ENCODE measurements at places on chromosomes 1 and 21.

DNA sequence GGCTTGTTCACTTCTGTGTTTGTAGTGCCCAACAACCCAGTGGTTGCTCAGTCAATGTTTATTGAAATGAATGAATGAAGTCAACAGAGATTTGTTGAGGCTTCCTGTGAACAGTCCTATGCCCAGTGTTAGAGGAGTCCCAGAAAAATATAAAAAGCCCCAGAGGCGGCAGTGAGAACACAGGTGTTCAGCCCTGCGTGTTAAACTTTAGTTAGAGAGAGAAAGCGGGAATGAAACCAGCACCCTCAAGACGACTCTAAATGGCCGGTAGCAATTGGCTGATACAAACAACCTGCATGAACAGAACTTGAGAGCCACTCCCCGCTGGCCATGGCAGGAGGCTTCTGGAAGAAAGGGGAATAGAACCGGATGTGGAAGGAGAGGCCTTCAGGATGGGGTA lies 22.6 kb downstream of the TMEM51 start:
- DNase-seq, result no peak

GRCh38 chr21:45032977-45033710 lies 41.2 kb upstream of the ADARB1 start:
- no peak for DNase-seq

- no peak for DNase-seq
These were observed 608.7 kb upstream of the PLXNA2 start for GRCh38 chr1:208852911-208853310.

DNA sequence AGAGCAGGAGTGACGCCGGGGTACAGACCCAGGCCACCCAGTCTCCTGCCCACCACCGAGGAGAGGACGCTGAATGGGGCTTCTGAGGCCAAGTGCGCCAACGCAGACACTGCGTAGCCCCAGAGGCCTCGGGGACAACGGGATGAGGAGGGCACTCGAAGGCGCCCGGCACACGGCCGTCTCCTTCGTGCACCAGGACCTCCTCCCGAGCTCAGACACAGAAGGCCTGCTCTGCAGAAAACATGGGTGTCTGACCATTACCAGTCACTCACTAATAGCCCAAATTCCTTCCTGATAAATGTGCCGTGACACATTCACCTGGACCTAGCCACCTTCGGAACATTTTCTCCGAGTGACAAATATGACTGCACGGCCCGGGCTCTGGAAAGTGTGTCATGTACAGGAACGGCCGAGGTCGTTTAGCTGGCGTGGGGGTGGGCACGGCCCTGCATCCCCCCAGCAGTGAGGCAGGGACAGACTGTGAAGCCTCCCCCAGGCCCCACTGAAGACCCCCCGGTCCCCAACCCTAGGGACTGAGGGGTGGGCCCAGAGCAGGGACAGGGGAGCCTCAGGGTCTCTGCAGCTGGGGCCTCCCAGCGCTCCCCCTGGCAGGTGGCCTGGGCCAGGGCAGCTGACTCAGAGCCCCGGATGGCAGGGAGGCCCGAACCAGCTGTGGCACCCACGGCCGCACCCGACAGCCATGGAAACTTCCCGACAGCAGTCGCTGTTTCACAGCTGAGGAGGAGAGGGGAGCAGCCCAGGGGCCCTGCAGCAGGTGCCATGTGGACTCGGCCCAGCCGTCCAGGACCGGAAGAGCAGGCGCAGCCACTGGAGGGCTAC lies 16.7 kb upstream of the COL6A2 start:
- no peak for DNase-seq

GRCh38 chr1:188188317-188188716 lies 1359.6 kb downstream of the PLA2G4A start:
- peak; percentile 12 for DNase-seq

GRCh38 chr1:55400508-55400907 lies 185.3 kb upstream of the USP24 start:
- DNase-seq, result no peak

DNA sequence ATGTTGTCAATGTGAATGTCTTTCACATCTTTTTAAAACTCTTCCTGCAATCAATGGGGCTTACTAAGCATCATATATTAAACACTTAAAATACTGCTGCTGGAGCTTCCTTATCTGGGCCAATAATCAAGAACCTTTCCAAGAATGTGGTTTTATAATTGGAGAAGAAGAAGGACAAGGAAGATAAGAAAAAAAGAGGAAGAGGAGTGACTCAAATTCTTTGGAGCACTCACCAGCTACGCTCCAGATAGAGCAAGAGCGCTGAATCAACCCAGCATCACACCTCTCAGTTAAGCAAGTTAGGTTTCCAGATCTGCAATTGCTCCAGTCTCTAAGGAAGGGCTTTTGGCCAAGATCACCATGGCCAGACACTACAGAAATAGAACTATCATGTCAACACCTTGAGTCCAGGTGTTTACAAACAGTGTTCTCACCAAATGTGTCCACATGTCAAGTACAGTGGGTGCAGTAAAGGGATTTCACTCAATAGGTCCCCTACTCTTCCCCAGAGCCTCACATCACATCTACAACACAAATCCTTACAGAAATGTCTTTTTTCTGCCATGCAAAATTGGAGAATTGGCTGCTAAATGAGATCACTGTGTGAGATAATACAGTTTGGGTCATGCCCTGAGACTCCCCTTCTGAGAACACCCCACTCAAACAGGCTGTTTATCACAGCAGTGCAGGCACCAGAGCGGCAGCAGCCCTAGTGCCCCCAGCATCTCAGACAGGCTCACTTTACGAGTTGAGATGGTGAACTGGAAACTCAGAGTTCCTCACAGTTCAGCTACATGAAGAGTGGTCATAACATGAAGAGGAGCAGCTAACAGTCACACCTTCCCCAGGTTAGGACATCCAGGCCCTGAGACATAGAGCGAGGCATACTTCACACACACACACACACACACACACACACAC lies 1.7 kb upstream of the SPRR2B start:
- DNase-seq, result no peak

- DNase-seq, result no peak
These were observed 23.3 kb downstream of the UBASH3A start for GRCh38 chr21:42426876-42427480.

DNA sequence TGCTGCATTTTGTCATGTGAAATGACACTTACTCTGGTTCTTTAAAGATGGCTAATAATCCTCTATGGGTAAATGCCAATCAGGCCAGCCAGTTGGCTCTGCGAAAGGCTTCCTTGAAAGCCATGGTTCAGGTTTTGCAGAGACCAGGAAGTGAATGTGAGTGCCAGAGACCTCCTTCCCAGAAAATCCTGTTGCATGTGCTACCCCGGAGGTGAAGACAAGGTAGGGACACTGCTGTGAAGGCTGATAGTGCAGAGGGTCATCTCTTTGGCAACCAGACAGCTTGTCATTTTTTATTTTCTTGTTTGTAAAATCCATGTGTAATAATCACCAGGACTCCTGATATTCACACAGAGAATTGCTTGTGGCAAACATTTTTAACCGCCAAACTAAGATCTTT lies 18.7 kb downstream of the LRRC8D start:
- no peak for DNase-seq

DNA sequence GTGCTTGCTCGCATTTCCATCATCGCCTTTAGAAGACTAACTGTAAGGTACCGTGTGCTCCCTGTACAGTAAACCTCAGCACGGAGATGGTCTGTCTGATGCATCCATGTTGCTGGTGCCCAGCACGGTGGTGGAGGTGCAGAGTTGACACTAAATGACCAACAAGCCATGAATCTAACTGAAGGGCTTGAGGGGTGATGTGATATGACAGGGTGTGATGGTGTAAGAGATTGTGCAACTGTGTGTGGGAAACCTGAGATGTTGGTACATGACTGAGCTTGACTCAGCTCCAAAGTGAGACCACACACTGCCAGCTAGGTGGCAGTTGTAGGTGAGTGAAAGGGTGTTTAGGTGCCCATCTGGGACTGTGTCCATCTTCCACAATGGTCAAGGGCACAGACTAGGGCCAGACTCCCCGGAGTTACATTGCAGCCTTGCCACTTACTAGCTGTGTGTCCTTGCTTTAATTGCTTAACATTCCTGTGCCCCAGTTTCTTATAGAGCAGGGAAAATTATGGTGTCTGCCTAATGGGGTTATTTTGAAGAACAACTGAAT lies 21.4 kb downstream of the SLC2A1 start:
- DNase-seq, result peak; percentile 81

DNA sequence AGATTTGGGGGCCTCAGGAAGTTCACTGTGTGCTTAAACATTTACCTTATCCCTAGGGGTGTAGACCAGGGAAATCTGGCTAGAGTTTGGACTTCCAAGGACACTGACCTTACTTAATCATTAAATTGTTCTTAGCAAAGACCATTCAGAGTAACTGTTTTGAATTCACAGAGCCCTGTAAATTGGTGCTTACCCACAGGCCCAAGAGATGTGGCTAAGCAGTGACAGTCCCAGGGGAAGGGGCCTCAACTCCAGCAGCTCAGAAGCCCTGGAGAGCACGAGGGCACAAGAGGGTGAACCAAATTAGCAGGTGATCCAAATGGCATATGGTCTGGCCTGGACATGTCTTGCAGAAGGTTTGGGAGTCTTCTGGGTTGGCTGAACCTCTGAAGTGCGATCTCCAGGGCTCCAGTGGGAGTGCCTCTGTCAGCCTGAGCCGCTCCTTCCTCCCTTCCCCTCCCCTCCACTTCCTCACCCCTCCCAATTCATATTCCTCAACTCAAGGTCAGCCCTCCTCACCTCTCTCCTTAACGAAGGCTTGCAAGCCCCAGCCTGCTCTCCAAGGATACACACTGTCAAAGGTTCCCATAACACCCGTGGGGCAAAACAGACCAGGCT lies 4.3 kb downstream of the PAQR7 start:
- no peak for DNase-seq

GRCh38 chr21:39189857-39190604 lies 6.8 kb upstream of the PSMG1 start:
- DNase-seq, result peak; percentile 30

- DNase-seq, result no peak
These were observed 16.6 kb downstream of the IFI6 start for GRCh38 chr1:27655151-27655937.

GRCh38 chr1:1629430-1630190 lies 2.4 kb upstream of the MMP23B start:
- DNase-seq, result no peak

GRCh38 chr1:80418134-80418533 lies 1382.6 kb upstream of the ADGRL2 start:
- DNase-seq, result no peak

DNA sequence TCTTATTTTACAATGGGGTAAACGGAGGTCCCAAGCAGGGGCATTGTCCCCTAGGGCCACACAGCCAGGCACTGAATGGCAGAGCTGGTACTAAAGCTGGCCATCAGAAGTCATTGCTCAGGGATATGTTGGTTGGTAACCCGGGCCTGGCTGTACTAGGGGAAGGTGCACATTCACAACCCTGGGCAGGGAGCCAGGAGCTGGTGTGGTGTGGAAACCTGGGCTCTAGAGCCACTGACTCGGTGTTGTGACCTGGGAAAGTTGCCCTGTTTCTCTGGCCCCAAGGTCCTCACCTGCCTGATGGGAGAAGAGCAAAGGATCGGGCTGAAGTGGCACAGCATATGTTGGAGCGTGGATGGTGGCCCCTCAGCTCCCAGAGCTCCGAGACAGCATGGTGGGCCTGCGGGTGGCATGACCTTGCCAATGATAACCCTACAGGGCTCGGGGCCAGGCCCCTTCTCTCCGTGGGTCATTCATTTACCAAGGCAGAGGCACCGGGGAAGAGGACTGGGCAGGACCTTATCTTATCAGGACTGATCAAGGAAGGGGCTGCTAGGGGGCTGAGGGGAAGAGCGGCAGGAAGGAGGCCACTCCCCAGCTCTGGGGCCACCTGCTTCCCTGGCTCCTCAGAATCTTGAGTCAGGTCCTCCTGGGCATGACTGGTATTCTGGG lies 274.1 kb downstream of the TRABD2B start:
- no peak for DNase-seq

DNA sequence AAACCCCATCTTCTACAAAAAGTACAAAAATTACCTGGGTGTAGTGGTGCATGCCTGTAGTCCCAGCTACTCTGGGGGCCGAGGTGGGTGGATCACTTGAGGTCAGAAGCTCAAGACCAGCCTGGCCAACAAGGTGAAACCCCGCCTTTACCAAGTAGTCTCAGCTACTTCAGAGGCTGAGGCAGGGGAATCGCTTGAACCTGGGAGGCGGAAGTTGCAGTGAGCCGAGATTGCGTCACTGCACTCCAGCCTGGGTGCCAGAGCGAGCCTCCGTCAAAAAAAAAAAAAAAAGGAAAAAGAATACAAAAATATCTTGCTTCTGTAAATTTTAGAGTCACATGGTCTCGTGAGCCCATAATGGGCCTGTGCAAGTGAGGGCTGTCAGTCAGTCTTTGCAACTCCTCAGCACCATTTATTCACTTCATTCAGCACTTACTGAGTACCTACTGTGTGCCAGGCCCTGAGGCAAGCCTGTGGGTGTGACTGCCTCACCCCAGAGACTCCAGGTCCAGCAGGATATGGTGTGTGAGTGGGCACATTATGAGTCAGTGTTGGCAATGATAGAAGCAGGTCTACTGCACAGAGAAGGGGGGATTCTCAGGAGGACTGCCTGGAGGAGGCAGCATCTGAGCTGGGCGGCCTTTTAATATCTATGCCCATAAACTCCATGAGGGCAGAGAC lies 46.8 kb upstream of the TARDBP start:
- no peak for DNase-seq

- no peak for DNase-seq
These were observed 264.5 kb downstream of the OLFM3 start for GRCh38 chr1:101732261-101732660.

DNA sequence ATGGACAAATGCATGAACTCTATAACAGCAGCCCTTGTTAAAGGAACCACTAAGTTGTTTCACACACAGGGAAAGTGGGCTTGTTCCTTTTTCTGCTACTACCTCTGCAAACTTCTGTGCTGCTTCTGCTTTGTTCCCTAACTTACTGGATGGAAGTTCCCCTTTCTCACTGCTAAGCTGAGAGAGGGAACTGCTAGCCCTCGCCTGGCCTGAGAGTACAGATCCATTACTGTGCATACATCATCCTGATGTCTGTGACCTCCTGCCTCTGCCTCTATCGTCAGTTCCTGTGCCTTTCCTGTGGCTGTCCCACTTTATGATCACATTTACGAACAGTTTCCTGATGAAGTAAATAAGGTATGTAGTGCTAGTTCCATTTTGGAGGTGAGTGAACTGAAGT lies 3.5 kb downstream of the GNAT2 start:
- DNase-seq, result no peak

- peak; percentile 27 for DNase-seq
These were observed 68.6 kb downstream of the NTMT2 start for GRCh38 chr1:170214117-170215032.

GRCh38 chr1:187509091-187509490 lies 680.3 kb downstream of the PLA2G4A start:
- peak; percentile 23 for DNase-seq

DNA sequence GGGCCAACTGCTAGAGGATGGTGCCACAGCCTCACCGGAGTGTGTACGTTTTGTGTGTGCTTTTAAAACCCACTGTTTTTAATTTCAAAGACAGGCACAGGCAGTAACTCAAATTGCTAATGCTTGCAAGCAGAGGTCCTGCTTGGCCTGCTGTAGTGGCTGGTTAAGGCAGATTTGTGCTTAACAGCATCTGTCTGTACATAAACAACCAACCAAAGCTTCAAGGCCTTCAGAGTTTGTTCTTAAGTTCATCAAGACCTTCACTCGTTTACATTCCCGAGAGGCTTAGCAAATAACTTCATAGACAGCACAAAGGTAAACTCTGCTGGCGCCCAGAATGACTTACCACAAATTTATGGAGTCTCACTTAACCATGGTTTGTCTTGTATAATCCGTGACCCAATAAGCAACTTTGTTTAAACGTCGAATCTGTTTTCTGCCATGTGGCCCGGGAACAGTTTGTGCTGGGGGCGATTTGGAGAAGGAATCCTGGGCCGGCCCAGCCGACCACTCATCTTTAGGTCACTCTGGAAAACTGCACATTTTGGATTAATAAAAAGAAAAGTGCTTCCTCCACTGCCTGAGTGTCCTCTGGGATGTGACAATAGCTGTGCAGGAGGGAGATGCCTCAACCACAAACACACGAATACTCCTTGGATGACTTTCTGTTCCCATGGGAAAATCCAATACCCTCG lies 58.1 kb downstream of the CAPZB start:
- DNase-seq, result peak; percentile 29

Data from HCEC 1CT (cell line).